ENCODE measurements at places on chromosomes 5 and 9.

DNA sequence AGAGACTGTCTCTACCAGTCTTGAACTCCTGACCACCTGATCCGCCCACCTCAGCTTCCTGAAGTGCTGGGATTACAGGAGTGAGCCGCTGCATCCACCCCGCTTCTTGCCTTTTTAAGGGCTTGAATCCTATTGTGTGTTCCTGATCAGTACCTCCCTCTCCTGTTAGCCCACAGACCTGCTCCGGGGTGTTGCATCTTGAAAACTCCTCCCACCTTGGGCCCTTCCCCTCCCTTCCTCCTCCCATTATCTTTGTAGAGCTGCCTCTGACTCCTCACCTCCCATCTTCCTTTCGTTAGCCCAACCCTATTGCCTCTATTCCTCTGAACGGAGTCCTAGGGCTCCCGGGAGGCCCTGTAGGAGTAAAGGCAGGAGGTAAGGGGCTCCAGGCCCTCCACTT is 48.5 kb upstream of the NEK6 start:
- no peak for DNase-seq

DNA sequence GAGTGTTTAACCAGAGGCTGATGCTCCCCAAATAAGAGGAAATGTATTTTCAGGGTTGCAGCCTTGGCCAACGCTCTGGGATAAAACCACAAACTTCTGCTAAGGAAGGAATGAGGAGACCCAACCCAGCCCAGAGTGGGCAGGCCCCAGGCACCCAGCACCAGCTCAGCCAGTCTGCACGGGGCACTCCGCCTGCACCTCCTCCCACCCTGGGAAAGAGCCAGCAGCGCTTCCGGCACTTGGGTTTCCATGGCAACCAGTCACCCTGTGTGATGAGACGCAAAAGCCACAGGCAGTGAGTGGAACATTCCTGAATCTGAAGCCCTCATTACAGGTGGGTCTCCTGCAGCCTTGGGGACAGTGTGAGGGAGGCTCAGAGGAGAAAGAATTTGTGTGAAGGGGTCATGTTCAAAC is 85.2 kb upstream of the ZBTB43 start:
- DNase-seq = peak; percentile 30

GRCh38 chr5:164950927-164951326 is 1445.5 kb downstream of the MAT2B start:
- no peak for DNase-seq

DNA sequence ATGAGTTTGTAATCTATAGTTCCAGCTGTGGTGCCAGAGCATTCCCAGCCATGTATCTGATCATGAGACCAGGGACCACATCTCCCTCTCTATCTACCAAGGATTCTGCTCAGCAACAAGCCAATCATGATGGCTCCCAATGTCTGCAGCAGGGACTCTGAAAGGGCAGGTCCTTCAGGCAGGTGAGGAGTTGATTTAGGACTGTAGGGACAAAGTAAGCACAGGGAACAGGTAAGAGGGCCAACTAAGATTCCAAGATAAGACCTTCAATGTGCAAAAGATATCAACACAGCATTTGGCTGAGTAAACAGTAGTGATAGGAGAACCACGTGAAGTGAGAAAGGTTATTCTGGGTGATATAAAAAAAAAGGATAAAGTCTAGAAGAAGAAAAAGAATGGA is 8.5 kb downstream of the XPA start:
- no peak for DNase-seq

- DNase-seq = no peak
Observed at GRCh38 chr9:137974746-137975526, 97.4 kb downstream of the CACNA1B start.

- DNase-seq = no peak
Observed at GRCh38 chr9:122309861-122310260, 45.2 kb downstream of the MRRF start.

DNA sequence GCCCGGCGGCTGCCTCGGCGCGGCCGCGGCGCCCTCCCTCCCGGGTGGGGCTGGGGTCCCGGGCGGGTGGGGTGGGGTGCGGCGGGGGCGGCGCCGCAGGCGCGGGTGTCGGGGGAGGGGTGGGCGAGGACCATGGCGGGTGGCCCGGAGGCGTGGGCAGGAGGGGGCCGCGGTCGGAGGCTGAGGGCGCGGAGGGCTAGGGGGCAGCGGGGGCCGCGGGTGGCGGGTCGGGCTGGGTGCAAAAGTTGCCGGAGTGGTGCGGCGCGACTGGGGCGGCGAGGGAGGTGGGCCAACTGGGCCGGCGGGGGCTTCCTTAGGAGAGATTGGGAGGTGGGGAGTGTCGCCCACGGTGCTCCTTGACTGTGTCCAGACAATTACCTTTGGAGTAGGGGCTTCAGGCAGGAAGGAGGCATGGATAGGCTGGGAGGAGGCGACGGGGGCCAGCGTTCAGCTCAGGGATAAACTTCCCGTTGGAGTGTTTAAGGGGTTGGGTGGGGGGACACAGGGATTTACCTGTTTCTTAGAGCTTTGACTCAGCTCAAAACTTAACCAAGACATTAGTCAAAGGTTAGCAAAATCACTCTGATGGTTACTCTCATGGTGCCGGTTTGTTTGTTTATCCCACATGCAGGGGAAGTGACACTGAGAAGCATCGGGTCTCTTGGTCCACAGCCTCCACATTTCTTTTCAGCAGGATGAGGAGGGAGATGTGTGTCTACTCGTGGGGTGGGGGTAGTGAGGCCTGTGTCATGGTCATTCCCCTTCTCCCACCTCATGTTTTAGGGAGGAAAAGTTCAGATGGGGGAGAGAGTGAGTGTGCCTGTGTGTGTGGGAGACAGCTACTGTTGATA is 859 bp downstream of the CSNK1G3 start:
- no peak for DNase-seq

- no peak for DNase-seq
Observed at GRCh38 chr5:87241555-87241954, 26.1 kb upstream of the RASA1 start.

GRCh38 chr5:77635067-77635916 is 3.2 kb downstream of the OTP start:
- no peak for DNase-seq

DNA sequence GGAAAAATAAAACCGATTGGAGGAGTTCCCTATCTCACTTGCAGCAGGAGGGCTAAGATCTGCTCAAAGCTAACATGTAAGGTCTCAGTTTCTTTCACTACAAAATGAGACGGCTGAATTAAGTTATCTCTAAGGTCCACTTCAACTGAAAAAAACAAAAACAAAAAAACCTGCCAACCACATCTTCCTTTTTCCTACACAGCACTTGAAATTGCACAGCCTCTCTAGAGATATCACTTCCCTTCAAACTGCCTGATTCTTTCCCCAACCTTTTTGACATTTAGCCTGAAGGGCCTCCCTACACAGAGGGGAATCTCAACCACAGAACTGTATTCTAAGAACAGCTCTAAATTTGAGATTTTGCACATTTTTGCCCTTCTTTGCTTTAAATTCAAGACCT is 227.9 kb upstream of the TARS1 start:
- DNase-seq = no peak

- DNase-seq = no peak
Observed at GRCh38 chr5:52814352-52815148, 26.8 kb downstream of the ITGA1 start.

GRCh38 chr9:26567976-26568375 is 324.6 kb downstream of the CAAP1 start:
- DNase-seq = no peak

DNA sequence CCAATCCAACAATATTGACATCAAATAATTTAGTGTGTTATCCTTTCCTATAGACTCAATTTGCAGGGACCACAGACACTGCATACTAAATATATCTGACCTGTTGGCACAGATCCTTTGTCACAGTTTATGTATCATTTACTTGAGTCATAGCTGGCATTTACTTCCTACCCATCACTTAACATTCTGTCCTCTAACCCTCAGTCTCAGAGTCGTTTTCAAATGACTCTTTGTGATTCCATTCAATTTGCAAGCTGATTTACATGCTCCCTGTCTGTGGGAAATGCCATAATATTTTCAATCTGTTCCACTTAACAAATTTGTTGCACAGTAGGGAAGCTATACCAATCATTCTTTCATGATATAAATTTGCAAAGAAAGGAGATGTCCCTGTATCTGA is 265.7 kb upstream of the EDIL3 start:
- DNase-seq = no peak

DNA sequence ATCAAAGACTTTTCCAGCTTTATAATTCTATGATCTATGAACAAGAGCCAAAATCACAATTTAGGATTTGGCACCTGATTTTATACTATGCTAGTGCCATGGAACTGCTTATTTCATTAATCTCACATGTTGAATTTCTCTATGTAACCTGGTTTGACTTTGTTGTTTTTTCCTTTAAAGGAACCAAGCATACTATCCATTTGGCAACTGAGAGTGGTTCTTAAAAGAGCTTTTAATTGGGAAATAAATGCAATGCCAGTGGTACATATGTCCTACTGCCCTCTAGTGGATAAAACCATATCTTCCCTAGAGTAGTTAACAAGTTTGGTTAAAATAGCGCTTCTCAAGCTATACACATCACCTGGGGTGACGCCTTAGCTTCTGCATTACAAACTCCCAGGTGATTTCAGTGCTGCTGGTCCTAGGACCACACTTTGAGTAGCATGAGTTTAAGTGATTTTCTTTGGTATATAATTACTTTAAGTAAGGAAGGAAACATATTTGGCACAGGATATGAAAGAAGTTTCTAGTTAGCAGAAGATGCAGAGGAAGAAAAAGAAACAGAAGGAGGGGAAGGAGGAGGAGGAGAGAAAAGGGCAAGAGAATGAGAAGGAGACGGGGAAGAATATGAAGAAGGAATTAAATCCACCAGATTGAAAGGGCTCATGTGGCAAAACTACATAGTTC is 56.8 kb downstream of the FGF10 start:
- DNase-seq = peak; percentile 21

GRCh38 chr9:113322671-113323070 is 17.4 kb downstream of the WDR31 start:
- DNase-seq = no peak

DNA sequence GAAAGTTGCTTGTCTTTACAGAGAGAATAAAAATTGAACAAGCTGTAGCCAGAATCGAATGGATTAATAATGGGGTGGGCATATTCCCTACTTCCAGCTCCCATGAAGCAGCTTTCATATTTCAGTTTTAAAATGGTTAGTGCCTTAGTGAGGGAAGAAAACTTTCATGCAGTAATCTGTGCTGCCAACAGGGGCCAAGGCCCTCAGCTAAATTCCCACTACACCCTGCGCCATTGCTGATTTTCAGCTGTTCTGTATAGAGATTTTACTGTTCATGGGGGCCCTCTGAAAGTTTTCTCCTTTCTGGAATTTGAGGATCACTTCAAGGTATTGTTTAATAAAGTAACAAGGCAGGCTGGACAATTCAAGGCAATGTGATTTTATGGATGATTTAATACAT is 58.2 kb downstream of the CAST start:
- DNase-seq = no peak

- peak; percentile 73 for DNase-seq
Observed at GRCh38 chr9:90038763-90039162, 434.0 kb downstream of the GADD45G start.

- DNase-seq = no peak
Observed at GRCh38 chr9:85172001-85172978, 502.8 kb downstream of the NTRK2 start.

DNA sequence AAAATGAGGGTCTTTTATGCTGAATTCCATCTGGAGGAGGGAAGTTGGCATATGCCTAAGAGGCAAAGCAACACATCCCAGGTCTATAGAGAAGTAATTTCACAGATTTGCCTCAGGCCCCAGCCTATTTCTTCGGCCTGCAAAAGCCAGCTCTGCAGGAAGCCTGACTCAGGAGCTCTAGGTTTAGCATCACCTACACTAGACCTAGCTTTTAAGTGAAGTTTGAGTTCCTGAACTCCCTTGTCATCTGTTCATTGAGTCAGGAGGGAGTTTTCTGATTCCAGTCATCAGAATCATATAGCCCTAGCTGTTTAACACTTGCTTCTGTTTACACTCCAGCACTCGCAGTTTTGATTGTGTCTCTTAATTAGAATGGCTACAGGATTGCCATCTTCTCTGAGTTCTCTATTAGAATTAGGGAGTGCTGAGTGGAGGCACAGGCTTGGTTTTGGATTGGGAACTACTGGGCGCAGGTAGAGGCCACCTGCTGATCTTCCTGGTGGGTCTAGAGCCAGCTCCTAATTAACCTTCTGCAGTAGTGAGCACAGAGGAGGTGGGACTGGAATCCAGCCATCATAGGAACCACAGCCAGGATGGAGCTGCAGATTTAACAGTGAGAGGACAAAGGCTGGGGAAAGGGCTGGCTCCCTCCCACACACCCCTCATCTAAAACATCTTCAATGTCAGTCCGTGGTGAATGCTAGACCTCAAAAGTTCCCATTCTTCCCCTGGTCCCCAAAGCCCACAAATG is 179.5 kb downstream of the TRIO start:
- peak; percentile 74 for DNase-seq

GRCh38 chr5:81188962-81189361 is 44.2 kb upstream of the CKMT2 start:
- DNase-seq = no peak

DNA sequence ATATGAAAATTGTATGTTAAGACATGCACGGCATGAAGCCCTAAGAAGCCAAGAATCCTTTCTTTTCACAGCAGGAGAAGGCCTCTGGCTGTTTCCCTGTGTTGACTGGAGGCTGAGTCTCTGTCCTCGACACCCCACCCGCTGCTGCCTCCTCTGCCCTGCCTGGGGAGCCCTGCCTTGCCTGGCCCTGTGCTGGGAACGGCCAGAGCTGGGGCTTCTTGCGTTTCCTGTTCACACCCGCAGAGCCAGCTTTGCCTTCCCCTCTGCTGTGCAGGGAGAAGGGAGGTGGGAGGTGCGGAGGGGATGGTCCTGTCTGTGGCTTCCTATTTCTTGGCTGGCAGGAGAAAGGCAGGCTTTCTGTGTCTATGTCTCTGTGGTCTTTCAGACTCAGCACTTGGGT is 6.9 kb upstream of the GMCL2 start:
- no peak for DNase-seq

- no peak for DNase-seq
Observed at GRCh38 chr5:60738461-60738860, 38.5 kb upstream of the DEPDC1B start.

GRCh38 chr9:93346231-93347112 is 105.0 kb upstream of the FAM120A start:
- DNase-seq = peak; percentile 44

DNA sequence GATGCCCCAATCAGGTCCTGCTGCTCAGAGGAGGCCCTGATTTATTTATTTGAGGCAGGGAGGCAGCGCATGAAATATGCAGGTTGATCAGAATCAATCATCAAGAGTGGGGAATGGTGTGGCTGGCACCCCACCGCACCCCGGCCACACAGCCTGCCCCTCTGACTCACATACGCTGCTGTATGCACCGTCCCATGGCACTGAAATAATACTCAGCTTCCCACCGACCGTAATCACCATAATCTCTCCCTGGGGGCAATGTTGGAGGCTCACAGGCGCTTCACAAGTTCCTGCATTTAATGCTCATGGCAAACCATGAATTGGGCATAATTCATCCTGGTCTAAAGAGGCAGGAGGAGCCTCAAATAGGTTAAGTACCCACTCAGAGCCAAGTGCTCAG is 141.2 kb upstream of the TBC1D2 start:
- DNase-seq = no peak

- no peak for DNase-seq
Observed at GRCh38 chr9:16217943-16218701, 652.3 kb downstream of the BNC2 start.

GRCh38 chr9:137396227-137396626 is 26.7 kb downstream of the EXD3 start:
- DNase-seq = no peak

- no peak for DNase-seq
Observed at GRCh38 chr5:61600945-61601511, 269.0 kb downstream of the ZSWIM6 start.

- DNase-seq = no peak
Observed at GRCh38 chr5:36683821-36684434, 77.5 kb downstream of the SLC1A3 start.

GRCh38 chr5:154447089-154447725 is 1.4 kb downstream of the SAP30L start:
- no peak for DNase-seq
